ENCODE measurements at places on chromosomes 12 and 14.

- H3K4me3 ChIP-seq = no peak overlapping the region
- no peaks in the 10 kb centered on the region for H3K4me1 ChIP-seq
- no peak overlapping the region for H3K27ac ChIP-seq
- no peaks in the 10 kb centered on the region for H3K27me3 ChIP-seq
These were observed 87.7 kb downstream of the GLT1D1 start for GRCh38 chr12:128940974-128941373.

DNA sequence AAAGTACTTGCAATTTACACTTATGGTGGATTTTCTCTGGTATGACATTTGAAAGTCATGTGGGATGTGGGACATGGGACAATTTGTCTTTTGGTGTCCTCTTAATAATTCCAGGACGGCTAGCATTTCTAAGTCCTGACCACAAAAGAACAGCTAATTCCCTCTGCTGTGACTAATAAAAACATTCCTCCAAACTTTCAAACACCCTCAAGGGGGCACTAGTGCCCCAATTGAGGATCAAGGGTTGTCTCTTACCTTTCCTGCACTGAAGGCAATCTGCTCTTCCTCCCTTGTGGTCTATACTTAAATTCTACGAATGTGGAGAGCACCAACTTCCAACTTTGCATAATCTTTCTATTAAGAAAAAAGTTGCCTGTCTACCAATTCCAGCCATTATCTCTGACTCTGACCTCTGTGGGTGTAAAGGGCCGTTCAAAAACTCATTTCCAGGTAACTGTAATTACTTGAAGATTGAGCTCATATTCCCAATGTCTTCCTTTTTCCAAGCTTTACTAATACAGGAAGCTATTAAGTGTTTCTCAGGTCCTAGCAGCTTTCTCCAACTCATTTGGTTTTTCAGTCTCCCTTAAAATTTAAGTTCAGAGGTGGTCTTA, 210.2 kb downstream of the PTPRO start:
- H3K36me3 ChIP-seq = no peaks in the 10 kb centered on the region
- H3K4me3 ChIP-seq = no peak overlapping the region
- no peaks in the 10 kb centered on the region for H3K4me1 ChIP-seq
- peak; percentile 18 for DNase-seq

DNA sequence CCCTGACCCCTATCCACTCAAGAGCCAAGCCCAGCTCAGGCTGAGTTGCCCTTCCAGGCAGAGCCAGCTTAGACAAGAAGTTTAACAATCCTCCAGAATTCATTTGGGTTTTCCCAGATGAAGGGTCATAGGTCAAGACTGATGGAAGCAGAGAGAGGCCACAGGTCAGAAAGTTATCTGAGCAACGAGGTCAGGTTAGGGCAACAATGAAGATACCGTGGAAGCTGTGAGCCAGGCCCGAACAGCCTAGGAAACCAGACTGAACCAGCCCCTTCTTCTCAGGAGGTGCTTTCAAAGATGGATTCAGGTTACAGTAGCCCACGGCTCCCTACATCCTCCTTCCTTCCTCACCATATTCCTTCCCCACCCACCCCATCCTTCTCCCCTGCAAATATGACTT, 53.1 kb downstream of the RHOJ start:
- no peak for DNase-seq
- no peak overlapping the region for H3K27ac ChIP-seq
- no peak overlapping the region for H3K4me3 ChIP-seq
- no peaks in the 10 kb centered on the region for H3K4me1 ChIP-seq

DNA sequence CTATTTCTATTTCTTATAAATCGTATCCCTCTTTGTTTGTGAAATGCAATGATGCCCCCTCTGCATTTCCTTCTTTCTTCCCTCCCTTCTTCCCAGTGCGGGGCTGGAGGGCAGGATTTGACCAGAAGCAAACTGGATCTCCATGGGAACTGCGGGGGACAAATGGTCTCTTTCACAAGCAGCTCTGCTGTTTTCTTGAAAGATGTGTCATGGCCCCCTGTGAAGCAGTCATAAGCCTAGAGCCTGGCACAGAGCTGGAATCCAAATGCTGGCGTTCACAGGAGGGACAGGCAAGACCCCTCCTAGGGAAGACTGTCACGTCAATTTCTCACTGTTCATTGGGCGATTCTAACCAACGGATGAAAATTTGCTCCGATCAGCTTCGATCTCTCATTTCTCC, 203.5 kb upstream of the NOS1 start:
- no peaks in the 10 kb centered on the region for H3K36me3 ChIP-seq
- H3K4me1 ChIP-seq = no peaks in the 10 kb centered on the region
